ENCODE measurements at places on chromosomes 3 and 15.

GRCh38 chr3:101944308-101944707, 95.0 kb downstream of the NFKBIZ start:
- no peak for DNase-seq

GRCh38 chr15:27844018-27844666, 255.0 kb downstream of the OCA2 start:
- DNase-seq = peak; percentile 77

DNA sequence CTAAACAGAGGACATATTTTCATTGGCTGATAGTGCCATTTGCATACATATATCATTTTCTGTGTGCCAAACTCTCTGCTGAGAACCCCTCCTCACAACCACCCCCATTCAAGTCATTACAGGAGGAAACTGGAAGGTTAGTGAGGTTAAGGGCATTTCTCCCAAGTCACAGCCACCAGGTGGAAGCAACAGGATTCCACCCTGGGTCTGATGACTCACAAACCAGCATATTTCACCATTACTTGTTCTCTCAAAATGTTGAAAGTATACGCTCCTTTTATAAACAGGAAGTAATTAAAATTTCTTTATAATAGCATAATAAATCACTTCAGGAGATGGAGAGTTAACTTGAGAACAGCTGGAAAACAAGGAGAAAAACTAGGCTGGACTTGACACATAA, 398.6 kb upstream of the WNT5A start:
- DNase-seq = peak; percentile 38

DNA sequence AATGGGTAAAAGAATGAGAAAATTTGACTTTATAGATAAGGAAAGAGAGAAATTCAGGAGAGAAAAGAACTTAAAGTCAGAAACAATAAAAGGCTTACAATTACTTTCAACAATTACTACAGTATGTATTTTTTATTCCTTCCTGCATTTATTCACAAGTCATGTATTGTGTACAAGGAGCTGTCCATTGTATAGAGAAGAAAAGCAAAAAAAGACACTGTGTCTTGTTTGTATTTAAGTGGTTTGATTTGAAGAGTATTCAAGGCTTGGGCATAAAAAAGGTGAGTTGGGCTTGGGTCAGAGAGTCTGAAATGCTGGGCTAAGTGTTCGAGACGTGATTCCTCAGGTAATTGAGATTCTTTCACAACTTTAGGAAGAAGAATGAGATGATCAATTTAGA, 394.2 kb upstream of the ROBO2 start:
- no peak for DNase-seq

GRCh38 chr3:46504789-46505188, 7.0 kb downstream of the RTP3 start:
- no peak for DNase-seq

DNA sequence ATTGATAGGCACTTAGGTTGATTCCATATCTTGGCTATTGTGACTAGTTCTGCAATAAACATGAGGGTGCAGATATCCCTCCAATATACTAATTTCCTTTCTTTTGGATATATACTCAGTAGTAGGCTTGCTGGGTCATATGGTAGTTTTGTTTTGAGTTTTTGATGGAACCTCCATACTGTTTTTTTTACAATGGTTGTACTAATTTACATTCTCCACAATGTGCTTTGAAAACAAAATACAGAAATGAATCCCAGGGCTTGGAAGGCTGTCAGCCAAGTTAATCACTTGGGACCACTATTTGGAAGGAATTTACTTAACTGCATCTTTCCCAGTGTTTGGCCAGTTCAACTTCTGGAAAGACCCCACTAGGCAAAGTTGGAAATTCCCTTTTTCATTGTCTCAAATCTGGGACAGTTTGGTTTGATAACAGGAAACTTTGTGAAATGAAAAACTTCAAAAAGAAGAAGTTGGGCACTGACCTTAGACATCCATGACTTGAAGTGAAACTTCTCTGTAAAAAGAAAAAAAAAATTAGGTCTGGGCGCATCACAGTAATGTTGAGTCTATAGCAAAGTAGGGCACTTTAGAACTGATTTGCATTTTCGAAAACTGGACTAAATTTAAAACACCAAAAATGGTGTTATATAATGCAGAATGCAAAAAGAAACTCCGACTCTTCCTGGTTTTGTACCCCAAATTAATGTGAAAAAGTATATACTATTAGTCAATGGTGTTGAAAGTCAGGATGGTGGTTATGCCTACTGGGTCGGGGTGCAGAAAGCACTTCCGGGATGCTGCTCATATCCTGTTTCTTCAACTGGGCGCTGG, 6.0 kb downstream of the CTSH start:
- no peak for DNase-seq

DNA sequence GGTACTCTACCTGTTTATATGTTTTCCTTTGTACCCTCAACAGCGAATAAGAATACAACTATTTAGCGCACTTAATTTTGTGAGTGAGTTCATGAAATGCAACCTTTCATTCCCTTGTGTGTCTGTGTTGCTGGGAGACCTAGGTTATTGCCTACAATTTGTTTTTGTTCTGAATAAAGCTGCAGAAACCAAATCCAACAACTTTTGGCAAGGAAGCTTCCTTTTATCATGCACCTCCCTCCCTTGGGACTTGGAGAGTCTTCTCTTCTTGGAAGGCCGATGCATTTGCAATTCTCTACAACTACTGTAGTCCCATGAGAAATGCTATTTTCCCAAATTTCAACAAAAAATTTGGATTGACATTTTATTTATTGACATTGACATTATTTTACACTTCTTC, 1002.4 kb upstream of the CADM2 start:
- DNase-seq = no peak

DNA sequence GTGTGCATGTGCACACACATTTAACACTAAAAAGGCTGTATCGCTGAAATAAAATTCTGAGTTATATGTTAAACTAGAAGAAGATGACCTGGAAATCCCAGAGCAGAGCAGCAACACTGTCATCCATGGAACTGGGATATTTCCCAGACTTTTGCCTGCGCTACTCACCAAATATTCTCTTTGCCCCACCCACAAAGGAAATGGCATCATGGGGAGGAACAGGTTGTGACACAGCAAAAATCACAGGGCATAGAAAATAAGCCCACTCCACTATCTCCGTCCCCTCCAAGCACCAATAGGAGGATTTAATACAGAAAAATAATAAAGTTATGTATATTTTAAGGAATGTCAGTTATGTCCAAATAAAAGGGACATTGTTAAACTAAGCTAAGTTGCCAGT, 71.7 kb downstream of the COL8A1 start:
- no peak for DNase-seq

- peak; percentile 63 for DNase-seq
These were observed 4.6 kb upstream of the KCTD6 start for GRCh38 chr3:58487140-58487886.

GRCh38 chr3:37255990-37256308, 81.6 kb upstream of the LRRFIP2 start:
- no peak for DNase-seq

GRCh38 chr15:90240856-90241255, 6.8 kb downstream of the GDPGP1 start:
- DNase-seq = no peak

DNA sequence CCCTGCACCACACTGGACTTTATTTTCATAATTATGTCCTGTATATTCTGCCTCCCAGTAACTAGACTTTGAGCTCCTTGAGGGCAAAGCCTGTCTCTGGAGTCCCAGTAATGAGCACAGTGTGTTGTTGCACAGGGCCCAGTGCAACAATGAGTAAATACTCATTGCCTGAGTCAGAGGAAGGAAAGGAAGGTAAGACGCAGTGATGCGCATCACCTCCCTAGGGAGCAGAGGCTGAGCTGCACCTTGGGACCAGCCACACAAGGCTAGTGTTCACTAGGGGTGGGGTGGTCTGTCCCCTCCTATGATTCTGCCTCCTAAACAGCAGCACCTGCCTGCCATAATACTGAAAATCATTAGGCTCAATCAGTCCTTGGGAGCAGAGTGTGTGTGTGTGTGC, 86.6 kb upstream of the ADAMTSL3 start:
- no peak for DNase-seq

- no peak for DNase-seq
These were observed 170.1 kb downstream of the IL5RA start for GRCh38 chr3:2940062-2940461.

- peak; percentile 12 for DNase-seq
These were observed 9.5 kb downstream of the EDEM1 start for GRCh38 chr3:5197022-5197421.

GRCh38 chr3:36713904-36714303, 50.4 kb downstream of the DCLK3 start:
- DNase-seq = no peak

DNA sequence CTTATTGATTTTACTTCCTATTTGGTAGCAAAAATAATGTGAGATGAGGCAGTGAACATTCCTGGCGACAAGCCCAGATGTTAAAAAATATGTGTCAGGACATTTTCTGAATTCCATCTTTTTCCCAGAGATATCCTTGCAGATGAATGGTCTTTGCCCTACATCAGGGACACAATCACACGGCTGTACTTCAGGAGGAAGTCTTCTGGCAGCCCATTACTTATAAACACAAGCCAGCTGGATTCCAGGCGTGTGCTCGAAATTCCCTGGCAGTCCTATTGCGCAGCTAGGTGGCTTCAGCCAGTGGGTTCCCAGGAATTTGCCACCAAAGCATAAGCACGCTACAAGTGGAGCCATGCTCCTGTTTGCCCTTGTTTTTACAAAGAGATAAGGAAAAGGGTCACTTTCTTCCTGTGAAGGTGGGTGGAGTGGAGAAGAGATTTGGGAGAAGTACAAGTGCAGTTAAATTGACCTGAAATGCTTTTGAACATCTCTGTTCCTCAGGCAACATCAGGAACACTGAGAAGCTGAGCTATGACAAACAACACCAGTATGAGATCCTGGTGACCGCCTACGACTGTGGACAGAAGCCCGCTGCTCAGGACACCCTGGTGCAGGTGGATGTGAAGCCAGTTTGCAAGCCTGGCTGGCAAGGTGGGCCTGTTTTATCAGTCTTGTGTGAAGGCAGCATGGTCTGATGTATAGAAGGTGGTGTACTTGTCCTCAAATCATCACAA, 257.1 kb upstream of the TRIM42 start:
- DNase-seq = peak; percentile 72

DNA sequence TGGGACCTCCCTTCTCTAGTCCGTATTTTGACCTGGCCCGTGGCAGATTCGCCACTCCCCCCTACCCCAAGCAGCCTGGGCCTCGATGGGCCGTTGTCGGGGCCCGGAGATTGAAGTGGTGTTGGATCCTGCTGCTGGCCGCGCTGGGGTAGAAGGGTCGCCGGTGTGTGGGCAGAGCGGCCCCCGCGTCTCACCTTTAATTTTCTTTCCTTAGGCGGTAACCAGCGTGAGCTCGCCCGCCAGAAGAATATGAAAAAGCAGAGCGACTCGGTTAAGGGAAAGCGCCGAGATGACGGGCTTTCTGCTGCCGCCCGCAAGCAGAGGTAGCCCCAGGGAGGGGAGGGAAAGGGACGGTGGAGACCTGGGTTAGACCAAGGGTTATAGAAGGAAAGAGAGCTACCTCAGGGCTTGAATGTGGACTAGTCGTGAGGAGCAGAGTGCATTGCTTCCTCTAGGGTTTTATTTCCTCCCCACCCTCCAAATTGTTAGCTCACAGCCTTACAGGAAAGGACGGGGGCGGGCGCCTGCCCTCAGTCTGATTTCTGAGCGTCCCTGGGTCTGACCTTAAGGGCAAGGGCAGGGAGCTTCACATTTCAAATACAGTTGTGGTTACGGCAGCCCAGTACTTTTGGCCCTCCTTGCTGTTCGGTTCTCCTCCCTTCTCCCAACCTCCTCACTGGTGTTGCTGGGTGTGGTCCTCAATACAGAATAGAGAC, 799 bp downstream of the SERF2 start:
- peak; percentile 49 for DNase-seq

DNA sequence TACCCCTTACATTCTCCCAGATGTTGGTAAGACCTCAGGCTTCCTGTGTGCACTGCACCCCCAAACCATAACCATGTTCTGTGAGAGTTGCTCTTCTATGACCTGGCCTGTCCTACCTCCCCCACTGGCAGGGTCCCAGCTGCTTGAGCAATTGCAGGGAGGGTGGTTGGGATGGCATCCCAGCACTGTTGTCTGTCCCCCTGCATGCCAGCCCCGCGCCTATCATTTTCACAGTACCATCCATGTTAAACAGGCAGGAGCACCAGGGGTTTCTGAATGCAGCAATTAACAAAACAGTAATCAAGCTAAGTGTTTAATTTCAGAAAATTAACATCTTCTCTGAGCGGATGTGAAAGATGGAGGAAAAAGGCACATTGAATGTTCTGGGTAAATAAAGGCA, 345.5 kb downstream of the EPHB1 start:
- DNase-seq = no peak

- DNase-seq = no peak
These were observed 13.4 kb upstream of the MAGEF1 start for GRCh38 chr3:184725176-184725719.

GRCh38 chr3:65776494-65776893, 262.2 kb downstream of the MAGI1 start:
- DNase-seq = no peak

DNA sequence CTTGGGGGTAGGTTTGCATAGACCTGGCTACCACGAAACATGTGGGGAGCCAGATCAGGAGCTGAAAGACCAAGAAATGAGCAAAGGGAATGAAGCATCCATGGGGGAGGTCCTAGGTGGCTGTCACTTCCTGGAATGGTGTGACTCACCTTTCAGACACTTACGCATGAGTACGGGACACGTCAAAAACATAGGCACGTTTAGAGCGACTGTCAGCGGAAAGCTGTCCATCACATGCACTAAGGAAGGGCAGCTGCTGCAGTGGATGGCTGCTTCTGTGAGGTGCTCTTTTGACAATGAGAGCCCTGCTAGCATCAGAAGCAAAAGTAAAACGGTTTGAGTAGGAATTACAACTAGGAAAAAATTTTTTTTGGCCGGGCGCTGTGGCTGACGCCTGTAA, 244.6 kb upstream of the CCDC54 start:
- DNase-seq = no peak

GRCh38 chr3:122941228-122942206, 86.0 kb downstream of the SEMA5B start:
- DNase-seq = no peak

DNA sequence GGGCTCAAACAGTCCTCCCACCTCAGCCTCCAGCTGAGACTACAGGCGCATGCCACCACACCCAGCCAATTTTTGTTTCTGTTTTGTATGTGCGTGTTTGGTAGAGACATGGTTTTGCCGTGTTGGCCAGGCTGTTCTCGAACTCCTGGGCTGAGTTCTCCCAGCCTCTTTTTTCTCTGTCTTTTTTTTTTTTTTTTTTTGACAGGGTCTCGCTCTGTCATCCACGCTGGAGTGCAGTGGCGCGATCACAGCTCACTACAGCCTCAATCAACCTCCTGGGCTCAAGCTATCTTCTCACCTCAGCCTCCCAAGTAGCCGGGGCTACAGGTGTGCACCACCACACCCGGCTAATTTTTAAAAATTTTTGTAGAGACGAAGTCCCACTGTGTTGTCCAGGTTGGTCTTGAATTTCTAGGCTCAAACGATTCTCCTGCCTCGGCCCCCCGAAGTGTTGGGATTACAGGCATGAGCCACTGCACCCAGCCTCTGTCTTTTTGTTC, 867 bp upstream of the DCAF1 start:
- no peak for DNase-seq

Measured in astrocyte of the hippocampus (primary cell).